ENCODE measurements at places on chromosomes 16 and 17.

- DNase-seq, result no peak
Measured at GRCh38 chr17:8039611-8040168, 831 bp downstream of the ALOX15B start.

DNA sequence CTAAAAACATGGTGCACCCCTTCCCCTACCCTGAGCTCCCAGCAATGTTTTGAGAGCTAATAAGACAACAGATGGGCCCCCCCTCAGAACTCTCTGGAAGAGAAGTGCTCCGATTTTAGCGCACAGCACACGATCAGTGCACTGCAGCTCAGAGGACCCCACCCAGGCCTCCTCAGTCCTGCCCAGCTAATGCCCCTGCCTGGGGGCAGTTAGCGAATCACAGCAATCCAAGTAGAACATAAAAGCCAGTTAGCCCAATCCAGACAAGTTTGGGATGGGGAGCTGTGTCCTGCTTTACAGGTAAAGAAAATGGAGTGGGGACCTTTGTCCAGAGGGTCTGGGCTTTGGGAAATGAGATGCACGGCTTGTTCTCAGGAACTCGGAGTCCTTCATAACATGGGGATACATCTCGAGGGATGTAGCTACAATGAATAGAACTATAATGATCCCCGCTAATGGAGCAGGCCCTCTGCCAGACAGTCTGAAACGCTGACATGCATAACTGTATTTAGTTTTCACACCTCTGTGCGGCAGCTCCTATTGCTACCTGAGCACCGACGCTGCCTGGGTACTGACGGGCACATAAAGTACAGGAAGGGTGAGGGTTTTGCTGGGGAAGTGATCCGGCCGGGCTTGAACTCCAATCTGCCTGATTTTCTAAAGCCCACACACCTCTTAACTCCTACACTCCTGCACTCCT, 29.7 kb upstream of the CDC42EP4 start:
- DNase-seq, result no peak

DNA sequence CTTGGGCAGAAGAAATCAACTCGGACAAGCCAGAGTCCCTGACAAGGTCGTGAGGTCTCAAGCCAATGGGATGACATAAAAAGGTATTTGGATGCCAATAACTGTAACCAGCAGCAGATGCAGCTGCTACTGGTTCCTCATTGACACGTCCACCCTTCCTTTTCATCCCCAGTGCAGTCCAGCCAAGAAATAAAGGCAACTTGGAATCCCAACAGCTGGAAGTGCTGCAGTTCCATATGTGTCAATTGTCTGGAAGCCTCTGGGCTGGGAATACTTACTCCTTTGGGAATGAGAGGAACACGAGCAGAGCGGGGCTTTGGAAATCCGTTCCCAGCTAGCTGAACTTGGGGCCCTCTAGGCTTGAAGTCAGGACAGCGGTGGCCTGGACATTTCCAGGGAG, 360.4 kb upstream of the ZFHX3 start:
- no peak for DNase-seq

- DNase-seq, result no peak
Measured at GRCh38 chr17:77563439-77564102, 394.9 kb upstream of the TNRC6C start.

GRCh38 chr17:69719474-69720048, 305.1 kb downstream of the MAP2K6 start:
- no peak for DNase-seq

DNA sequence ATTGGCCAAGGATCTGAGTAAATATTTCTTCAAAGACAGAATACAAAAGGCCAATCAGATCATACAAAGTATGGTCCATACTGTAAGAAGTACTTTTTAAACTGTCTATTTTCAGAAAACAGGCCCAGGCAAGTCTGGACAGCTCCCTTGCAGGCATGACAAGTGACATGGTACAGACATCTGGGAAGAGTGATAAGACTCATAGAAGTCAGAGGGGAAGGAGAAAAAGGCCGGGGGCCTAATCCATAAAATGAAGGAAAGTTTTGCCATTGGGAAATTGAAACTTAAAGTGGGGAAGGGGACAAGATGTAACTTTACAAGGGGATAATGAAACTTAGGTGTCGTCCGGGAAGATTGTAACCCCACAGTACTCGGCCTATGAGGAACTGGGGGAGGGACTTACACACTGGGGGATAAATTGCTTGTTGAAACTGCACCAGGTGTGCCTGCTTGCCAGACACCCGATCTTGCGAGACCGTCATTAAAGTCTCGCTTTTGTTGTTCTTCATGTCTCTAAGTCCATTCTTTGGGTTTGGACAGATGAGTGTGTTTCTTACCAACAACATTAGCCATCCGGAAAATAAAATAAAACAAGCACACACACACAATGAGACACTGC, 684.0 kb downstream of the CDH11 start:
- no peak for DNase-seq

- no peak for DNase-seq
Measured at GRCh38 chr17:82011617-82012187, 11.0 kb downstream of the CENPX start.

DNA sequence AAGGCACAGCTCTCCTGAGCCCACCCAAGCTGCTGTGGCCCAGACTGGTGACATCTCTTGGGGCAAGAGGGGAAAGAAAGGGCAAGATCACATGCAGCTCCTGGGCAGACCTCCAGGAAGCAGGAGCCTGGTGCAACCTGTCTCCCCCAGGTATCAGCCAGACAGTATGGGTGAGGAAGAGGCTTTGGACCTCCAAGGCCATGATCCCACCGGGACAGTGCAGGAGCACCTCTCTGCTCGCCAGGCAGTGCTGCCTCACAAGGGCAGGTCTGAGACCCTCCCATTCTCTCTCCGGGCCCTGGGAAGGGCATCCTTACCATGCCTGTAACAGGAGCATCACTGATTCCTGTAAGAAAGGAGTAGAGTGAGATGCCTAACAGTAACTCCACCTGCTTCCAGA, 25.6 kb upstream of the COG7 start:
- DNase-seq, result no peak

Data from stimulated activated CD4-positive, alpha-beta T cell treated with anti-CD3 and anti-CD28 coated beads, Interleukin-4, amount 100 ng/mL, for 24 hours (primary cell).